ENCODE measurements at places on chromosomes 5 and 9.

DNA sequence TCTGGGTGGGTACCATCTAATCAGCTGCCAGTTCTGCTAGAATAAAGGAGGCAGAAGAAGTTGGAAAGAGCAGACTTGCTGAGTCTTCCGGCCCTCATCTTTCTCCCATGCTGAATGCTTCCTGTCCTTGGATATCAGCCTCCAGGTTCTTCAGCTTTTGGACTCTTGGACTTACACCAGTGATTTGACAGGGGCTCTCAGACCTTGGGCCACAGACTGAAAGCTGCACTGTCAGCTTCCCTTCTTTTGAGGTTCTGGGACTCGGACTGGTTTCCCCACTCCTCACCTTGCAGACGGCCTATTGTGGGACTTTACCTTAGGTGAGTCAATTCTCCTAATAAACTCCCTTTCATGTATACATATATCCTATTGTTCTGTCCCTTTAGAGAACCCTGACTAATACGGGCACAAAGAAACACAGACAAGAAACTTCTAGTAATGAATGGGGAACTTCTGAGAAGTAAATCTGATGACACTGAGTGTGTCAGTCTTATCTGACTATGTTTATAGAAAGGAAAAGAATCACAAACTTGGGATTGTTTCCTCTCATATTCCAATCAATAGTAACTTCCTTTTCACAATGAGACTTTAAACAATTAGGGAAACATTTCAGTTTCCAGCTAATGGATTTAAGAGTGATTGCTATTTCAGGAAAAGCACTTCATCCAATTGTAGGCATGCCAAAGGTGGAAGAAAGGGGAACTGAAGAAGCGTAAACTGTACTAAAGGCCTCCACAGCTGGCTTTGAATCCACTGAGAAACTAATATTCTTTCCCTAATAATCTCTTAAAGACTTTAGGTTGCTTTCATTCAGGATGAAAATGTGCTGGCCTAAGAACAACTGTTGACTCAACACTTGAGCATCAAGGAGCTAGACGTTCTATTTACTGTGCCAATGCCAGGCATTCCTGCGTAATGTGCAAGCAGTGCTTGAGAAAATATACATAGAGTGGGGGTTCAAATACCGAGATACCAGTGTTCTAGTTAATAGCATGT lies 127.9 kb upstream of the PTGER4 start:
- DNase-seq = no peak

DNA sequence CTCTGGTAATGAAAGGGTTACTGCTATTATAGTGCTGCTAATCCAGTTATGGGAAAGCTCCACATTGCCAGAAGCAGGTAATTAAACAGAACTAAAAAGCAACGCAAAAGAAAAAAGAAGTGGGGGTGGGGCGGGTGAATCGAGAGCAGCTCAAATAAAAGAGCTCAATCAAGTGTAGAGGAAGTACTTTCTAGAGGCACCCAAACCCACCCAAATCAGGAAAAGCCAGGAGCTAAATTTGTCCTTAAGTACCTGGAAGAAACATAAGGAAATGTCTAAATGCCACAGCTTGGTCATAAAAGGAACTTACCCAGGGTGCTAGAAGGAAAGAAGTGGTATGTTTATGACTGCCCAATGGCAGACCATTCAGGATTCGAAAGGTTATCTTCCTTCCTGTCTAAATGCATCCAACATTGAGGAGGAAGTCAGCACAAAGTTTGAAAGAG lies 2.4 kb upstream of the RNF145 start:
- DNase-seq = no peak

DNA sequence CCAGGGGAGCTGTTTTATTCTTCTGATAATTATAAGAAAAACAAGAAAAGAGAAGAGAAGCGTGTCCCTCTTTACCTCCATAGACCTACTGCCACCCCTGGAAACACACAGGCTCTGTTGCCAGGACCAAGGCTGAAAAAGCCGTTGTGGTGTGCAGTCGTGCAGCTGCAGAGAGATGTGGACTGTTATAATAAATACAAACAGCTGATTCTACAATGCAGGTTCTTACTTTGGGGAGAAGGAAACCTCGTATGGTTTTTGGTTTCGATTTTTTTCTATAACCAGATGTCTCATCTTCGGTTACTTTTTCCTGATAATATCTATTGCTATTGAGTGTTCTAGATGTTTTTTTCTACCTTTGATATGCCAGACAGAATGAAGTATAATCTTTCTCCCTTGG lies 28.1 kb downstream of the FYB1 start:
- no peak for DNase-seq

DNA sequence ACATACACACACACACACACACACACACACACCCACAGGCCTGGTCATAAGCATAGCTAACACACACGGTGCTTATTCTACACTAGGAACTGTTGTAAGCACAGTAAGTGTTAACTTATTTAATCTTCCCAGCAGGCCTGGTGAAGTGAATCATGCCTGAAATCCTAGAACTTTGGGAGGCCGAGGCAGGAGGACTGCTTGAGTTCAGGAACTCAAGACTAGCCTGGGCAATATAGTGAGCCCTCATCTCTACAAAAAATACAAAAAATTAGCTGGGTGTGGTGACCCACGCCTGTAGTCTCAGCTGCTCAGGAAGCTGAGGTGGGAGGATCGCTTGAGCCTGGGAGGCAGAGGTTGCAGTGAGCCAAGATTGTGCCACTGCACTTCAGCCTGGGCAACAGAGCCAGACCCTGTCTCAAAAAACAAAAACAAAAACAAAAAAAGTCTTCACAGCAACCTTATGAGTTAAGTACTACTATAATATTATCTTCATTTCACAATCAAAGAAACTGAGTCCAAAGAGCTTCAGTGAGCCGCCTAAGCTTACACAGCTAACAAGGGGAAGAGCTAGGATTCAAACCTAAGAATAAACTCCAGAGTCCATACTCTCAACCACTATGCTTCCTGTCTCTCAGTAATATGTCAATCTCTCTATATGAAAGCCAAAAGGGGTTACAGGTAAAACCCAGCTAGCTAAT lies 2.3 kb downstream of the MEGF9 start:
- no peak for DNase-seq

GRCh38 chr5:38417658-38418017 lies 138.8 kb downstream of the LIFR start:
- DNase-seq = no peak

DNA sequence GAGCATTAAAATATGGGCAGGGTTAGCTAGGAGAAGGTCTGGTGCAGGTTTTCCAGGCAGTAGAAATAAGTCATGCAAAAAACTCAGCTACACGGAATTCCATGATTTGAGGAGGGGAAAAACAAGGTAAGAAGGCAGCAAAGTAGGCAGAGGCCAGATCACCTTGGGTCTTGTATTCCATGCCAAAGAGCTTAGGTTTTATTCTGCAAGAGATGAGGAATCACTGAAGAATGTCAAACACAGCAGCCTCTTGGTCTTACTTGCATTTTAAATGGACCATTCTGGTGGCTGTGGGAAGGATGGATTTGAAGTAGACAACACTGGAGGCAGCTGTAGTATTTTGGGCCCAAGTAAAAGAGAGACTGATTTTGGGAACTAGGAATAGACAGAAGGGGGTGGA lies 8.6 kb downstream of the TRPM3 start:
- DNase-seq = no peak

DNA sequence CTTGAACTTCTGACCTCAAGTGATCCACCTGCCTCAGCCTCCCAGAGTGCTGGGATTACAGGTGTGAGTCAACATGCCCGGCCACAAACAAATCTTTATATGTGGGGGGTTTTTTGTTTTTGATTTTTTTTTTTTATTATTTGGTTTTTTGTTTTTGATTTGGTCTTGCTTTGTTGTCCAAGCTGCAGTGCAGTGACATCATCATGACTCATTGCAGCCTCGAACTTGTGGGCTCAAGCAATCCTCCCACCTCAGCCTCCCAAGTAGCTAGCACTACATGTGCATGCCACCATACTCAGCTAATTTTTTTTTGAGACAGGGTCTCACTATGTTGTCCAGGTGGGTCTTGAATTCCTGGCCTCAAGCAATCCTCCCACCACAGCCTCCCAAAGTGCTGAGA lies 42.4 kb downstream of the ALDH7A1 start:
- no peak for DNase-seq

DNA sequence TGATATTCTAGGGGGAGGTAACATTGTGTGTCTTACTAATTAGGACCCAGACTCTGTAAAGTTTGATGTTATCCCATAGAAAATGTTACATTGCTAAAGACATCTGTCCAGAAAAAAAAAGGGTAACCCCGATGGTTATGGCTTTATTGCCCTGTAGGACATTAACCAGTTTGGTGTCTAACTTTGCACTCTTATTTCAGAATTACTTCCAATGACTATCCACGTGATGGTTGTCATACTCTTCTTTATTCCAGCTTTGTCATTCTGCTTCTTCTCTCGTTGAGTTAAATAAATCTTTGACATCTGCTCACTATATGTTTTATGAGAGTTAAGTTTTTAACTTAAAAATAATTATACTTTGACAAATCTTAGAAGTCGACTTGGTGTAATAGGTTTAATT lies 180.4 kb upstream of the ANKRD55 start:
- DNase-seq = no peak

DNA sequence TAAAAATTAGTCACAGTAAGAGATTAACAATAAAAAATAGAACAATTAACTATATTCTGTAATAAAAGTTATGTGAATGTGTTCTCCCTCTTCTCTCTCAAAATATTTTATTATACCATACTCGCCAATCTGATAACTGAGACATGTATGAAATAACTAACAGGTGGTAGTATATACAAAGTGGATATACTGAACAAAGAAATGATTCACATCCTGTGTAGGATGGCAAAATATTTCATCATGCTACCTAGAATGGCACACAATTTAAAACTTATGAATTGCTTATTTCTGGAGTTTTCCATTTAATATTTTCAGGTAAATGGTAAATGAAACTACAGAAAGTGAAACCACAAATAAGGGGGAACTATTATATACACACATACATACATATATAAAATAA lies 152.5 kb downstream of the RNF180 start:
- DNase-seq = no peak

DNA sequence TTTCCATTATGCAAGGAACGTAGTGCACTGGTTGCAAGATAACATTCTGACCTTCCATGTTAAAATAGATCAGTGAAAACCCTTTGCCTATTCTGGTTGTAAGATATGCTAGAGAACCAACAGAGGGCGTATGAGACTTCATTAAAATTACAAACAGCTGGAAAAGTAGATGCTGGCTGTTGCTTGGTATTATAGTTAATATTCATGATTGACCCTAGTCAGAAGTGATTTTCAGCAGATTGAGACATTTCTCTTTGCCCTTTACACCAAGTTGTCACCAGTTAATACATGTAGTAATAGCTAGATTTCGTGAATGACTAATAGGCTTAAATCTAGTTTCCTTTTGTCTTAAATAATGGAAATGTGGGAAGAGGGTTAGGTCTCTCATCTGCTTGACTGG lies 13.8 kb upstream of the FGF18 start:
- DNase-seq = no peak

DNA sequence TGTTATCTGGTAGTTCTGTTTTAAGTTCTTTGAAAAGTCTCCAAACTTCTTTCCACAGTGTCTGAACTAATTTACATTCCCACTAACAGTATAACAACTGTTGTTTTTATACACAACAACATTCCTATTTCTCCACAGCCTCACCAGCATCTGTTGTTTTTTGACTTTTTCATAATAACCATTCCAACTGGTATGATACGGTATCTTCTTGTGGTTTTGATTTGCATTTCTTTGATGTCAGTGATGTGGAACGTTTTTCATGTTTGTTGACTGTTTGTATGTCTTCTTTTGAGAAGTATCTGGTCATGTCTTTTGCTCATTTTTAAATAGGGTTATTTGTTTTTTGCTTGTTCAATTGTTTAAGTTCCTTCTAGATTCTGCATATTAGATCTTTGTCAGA lies 12.6 kb upstream of the GRAMD2B start:
- no peak for DNase-seq

GRCh38 chr5:589588-589987 lies 22.6 kb upstream of the CEP72 start:
- no peak for DNase-seq

DNA sequence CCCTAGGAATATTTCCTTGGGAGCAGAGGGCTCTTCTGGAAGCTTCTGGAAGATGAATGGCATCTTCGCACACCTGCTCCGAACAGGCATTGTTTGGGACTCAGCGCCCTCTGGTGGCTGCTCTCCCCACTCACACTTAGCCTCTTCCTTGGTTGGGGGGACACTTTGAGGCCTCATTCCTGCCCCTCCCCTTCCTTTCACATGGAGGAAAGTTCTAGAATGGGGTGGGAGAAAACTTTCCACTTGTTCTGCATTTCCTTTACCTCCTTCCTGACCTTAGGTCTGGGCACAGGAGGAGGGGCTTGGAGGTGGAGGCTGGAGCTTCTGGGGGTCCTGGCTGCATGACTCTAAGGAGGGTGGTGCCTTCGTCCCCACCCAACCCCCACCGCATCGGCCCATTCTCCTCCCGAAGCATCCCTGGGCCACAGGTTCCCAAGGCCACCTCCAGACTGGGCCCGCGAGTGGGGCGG lies 19.3 kb upstream of the SMIM32 start:
- no peak for DNase-seq

- no peak for DNase-seq
These were observed 1259.8 kb downstream of the PTPRD start for GRCh38 chr9:9352877-9353481.

GRCh38 chr5:150341331-150341730 lies 16.2 kb upstream of the TCOF1 start:
- no peak for DNase-seq

DNA sequence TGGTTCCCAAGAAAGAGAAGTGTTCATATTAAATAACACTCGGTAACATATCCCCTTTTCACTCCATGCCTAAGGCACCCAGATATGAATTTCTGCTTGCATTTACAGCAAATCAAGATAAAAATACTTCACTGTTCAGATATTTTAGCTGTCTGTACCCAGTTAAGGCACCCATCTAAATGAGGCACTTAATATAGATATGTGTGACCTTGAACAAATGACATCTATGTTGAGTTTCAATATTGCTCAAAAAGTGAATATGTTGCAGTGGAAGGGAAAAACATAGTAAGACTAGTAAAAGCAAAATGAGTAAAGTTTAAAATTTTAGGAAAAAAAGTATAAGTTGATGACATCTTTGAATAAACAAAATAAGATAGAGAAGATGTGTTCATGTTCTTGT lies 32.4 kb upstream of the SPDL1 start:
- DNase-seq = no peak

DNA sequence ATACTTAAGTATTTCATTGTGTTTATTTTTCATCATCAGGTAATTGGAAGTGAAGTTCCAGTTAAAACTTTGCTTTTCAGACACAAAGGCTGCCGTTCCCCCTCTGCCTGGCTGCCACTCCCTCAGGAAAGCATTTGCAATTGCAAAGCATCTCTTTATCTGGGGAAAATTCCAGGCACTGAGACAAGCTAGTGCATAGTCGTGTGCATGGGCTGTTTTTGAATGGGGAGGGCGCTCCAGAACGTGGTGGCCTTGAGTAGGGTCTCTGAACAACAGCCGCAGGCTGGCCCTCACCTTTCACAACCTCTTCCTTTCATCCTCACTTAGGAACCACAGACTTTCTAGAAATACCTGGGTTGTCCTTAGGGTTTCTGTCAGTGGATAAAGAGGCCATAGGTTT lies 285.1 kb upstream of the ADAMTS16 start:
- no peak for DNase-seq
